ENCODE measurements at places on chromosomes 5 and 9. TPM values are rescaled to one million over a fixed set of nuclear protein-coding genes. Genes with fewer than 3 reads are reported as not detected.

DOCK8 gene
- total RNA-seq, result 2.7 TPM

FOXD4L4 gene
- 0.14 TPM for total RNA-seq

CAMK4 gene
- total RNA-seq, result 5.8 TPM

GAPT gene
- total RNA-seq, result not detected
